ENCODE measurements at places on chromosomes 4 and X.

DNA sequence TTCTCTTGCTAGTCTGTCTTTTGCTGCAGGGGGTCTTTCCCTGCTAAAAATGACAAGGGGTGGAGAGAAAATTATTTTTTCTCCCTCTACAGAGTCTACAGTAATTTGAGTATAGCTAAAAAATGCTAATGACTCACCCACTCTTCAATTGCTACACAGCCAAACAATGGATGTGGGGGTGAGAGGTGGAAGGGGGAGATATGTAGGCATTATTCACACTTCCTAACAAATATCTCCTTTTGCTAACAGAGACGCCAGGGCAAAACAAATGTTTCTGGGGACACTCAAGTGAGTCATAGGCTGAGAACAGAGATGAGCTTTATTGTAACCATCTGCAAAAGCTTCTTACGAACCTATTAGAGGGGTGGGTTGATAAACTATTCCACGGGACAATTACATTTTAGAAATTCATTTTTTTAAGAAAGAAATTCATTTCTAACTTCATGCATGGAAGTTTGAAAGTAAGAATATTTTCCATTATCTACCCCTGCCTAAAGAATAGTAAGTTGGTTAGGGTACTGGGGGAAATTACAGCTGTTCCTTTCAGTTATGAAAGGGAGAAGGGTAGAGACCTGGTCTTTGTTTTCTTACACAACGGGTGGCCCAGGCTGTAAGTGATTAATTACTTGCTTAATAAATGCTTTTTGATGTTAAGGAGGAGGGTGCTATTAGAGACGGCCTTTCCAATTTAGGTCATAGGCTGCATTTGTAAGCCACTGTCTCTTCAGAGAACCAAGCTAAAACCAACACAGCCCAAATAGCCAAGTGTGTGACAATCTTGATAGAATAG lies 12.8 kb downstream of the SCD5 start:
- DNase-seq, result no peak

GRCh38 chr4:76597423-76597979 lies 162.5 kb downstream of the SHROOM3 start:
- DNase-seq, result no peak

DNA sequence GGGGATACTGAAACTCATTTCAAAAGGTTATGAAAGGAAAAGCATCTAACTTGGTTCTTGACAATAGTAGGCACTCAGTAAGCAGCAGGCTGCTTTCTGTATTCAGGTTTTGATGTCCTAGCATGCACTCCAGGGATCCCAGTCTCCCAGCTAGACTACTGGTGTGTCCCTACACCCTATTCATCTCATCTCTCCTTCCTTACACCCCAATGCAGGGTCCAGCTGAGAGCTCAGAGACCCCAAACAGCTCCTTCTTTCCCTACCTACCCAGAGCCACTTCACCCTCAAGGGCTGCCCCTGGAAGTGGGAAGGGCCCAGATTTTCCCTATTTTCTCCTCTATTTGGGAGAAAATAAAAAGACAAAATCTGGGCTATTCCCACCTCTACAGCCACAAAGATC lies 1.6 kb upstream of the EFNB1 start:
- no peak for DNase-seq

DNA sequence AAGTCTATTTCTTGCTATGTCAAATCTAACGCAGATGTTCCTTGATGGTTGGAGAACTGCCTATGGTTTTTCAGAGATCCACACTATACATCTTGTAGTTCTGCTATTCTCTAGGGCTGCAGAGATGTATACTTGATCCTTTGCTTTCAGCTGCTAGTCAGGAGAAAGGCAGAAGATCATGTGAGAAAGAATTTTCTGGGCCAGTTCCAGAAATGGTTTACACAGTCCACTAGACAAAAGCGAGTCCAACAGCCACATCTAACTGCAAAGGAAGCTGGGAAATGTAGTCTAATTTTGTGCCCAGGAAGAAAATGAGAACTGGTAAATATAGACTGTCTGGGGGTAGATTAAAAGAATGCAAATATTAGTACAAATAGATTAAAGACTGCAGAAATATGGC lies 394.3 kb upstream of the SLIT2 start:
- DNase-seq, result no peak

- DNase-seq, result no peak
Observed at GRCh38 chr4:51890760-51891159, 47.8 kb downstream of the DCUN1D4 start.

GRCh38 chr4:37968747-37969146 lies 8.5 kb downstream of the PTTG2 start:
- no peak for DNase-seq

DNA sequence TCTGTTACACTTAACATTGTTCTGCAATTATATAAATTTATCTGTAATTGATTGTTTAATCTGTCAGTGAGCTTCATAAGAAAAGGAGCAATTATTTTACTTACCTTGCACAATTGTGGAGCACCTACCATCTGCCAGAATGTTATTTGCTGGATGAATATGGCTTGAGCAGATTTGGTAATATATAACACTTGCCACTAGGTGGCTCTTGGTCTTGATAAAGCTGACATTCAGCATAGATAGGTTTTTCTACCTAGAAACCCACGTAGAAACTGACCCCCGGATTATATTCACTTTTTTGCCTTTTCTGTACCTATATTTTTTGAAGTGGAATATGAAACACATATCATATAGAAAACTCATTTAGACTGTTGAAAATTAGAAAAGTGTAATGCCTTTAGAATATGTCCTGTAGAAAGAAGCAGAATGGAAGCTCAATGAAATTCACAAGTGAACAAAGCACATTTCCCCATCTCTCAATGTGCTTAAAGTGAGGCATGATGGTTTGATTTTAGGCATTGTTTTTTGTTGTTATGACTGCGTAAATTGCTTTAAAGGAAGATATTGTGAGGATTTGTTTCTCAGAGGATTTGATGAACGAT lies 9.5 kb downstream of the RBPJ start:
- DNase-seq, result no peak

- no peak for DNase-seq
Observed at GRCh38 chrX:24148535-24149350, 786 bp upstream of the ZFX start.

DNA sequence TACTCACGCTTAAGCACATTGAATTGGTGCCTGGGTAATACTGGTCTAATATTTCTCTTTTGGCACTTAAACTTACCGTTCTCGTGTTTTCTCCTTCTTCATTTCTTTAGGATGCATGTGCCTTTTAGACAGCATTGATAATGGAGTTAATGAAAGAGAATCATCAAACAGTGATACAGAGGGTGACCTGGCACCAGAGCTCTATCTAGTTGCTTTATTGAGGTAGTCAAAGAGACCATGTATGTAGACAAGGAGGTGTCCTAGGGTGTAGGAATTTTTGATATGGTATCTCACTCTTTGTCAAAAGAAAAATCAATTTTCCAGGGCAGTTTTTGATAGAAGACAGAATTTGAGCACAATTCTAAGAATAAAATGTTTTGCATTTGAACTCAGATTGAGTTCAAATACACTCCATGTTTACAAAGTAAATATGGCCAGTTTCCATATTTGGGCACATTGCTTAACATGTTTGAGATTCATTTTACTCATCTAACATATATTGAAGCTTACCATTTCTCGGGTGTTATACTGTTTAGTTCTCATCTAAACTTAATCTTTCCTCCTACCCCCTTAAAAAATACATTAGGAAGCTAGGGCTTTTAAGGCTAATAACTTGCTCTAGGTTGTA lies 92.0 kb downstream of the WWC2 start:
- no peak for DNase-seq

DNA sequence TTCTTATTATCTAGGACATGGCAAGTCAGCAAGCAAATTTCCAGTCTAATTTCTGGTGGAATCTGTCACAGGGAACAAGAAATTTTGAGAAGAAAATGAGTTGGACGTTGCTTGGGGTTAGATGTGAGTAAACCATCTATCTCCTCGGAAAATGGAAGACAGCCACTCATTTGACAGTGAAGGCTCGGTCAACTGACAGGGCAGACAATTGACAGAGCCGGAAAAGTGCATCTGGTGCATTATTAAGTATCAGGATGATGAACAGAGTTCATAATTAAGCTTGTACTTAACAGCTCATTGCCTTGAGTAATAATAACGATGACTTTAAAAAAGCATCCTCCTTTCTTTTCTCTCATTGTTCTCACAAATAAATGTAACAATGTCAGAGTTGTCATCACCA lies 168.4 kb downstream of the MAD2L1 start:
- no peak for DNase-seq

All from HL-60 (cell line).